Activated CD4-positive, alpha-beta memory T cell treated with anti-CD3 and anti-CD28 coated beads, Interleukin-2, amount 10 ng/mL, durations not matched to agents 7 days and 5 days (primary cell): ENCODE measurements at places on chromosomes 11 and 22.

GRCh38 chr11:44952500-44953260, 2.0 kb upstream of the TP53I11 start:
- DNase-seq = no peak

- DNase-seq = no peak
Measured at GRCh38 chr22:46504584-46504983, 32.8 kb downstream of the CELSR1 start.

DNA sequence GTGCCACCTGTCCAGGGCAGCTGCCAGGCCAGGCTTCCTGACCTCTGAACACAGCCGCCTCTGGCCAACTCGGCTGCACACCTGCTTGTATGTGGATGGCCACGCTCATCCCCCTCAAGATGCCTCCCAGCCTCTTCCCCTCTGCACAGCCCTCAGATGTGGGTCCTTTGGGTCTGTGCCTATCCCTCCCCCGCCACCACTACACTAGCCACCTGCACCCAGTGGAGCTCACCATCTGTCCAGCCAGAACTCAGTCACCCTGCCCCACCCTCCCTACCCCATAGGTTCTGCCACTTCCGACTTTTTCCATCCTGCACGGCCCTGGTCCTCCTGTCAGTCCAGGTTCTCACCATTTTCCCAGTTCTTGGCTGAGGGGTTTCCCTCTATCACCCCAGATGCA, 44.6 kb downstream of the PHF21B start:
- no peak for DNase-seq

- DNase-seq = no peak
Measured at GRCh38 chr11:26187639-26188038, 144.3 kb upstream of the ANO3 start.

DNA sequence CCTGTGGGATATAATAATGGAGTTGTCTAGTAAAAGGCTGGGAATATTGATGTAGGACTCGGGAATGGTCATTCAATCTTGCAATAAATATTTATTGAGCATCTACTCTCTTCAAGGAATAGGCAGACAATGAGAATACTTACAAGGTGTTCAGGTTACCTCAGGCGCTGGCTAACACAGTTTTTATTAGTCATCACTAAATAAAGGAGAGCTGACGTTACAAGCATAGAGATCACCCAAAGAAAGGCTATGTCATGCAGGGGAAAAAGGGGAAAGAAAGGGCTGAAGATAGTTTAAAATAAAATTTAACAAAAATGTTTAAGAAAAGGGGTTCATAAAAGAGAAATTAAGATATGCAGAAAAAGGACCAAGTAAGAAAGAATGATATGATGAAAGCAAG, 15.8 kb upstream of the CTSC start:
- DNase-seq = no peak
